ENCODE measurements at places on chromosomes 4 and X.

GRCh38 chr4:87530868-87531267, 1.7 kb upstream of the SPARCL1 start:
- no peak for DNase-seq

DNA sequence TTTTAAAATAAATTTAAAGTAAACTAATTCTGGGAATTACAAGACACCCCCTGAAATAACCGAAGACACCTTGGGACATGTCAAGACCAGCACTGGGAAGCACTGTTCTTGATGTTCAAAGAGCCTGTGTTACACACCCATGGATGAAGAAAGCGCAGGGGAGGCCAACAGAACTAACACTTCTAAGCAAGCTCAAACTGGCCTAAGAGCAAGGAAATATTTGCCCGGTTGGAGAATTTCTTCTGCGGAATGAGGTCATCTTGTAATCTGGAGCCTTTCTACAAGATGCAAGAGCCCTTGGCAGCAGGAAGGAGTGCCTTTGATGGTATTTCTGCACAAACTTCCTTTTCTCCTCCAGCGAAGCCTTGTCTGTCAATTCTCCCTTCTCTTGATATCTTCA, 9.3 kb upstream of the EFHC2 start:
- DNase-seq: no peak

- no peak for DNase-seq
Observed at GRCh38 chrX:17403972-17404371, 29.0 kb downstream of the NHS start.

DNA sequence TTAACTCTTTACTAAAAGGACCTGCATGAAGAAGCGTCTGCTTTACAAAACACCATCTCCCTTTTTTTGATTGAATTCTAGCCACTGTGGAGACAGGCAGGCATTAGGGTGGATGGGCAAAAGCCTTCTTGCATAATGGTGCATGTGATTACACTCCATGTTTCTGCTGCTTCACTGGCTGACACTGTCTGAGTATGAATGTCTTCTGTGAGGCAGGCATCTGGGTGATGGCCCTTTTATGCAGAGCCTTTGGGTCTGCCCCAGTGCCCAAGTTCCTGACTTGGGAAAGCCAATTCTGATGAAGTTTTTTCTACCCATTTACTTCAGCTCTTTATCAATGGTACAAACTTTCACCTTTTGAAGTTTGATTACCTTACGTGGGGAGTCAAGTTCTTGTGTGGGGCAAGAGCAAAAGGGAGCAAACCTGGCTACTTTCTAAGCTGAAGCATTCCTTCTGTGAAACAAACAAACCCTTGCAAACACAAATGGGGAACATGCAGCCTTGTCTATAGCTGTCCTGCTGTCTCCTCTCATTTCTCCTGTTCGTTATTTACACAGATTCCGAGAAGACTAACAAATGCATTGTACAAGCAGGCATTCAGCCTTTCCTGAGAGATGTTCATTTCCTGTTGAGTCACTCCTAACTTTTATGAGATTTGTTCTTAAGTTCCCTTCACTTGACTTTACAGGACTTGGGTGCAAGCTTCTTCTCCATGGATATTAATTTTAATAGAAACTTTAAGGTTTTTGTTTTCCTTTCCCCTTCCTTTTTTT, 301.9 kb downstream of the TLL1 start:
- DNase-seq: no peak

DNA sequence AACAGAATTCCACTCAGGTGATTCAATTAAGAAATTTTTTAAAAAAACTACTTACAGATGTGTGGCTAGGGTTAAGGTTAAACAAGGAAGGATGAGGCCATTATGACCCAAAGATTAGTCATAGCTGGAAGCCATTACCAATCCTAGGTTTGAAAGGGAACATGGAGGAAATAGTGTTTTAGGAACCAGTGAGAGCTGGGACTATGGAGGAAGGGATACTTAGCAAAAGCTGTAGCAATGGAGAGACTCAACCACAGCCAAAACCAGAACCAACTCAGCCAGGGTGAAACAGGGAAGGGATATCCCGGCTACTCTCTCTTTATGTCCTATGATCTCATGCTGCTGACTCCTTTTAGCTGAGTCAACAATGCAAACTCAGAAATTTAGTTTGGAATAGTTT, 148.6 kb upstream of the CNKSR2 start:
- no peak for DNase-seq

- DNase-seq: no peak
Observed at GRCh38 chr4:85952972-85953650, 406.7 kb downstream of the MAPK10 start.

DNA sequence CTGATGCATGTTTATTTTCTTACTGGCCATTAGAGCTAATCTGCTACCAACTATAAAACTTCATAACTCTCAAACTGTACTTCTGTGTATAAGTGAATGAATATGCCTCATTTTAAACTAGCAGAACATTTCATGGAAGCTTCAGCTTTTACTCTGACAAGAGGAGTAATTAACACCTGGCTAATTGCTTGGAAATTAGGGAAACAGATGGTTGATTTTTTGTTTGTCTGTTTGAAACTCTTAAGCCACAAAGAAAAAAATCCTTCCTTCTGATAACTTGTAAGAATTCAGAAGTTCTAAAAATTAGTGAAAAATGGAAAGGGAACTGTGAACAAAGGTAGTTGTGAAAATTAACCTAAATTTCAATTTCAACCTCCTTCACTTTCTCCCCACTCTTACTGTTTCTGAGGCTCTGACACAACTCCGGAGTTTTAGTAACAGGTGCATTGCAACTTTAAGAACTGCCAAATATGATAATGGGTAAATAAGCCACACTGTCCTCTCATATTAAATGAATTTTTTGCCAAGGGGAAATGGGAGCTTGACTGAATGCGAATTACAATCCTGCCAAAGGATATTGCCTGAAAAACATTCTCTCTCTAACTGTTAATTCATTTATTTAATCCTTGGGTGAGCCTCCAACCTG, 1.0 kb downstream of the EGF start:
- DNase-seq: no peak

GRCh38 chrX:54452920-54453319, 12.7 kb downstream of the TSR2 start:
- DNase-seq: peak; percentile 59

GRCh38 chr4:8770518-8771257, 101.0 kb downstream of the HMX1 start:
- DNase-seq: no peak

- DNase-seq: no peak
Observed at GRCh38 chr4:8343262-8343966, 73.9 kb downstream of the HTRA3 start.

DNA sequence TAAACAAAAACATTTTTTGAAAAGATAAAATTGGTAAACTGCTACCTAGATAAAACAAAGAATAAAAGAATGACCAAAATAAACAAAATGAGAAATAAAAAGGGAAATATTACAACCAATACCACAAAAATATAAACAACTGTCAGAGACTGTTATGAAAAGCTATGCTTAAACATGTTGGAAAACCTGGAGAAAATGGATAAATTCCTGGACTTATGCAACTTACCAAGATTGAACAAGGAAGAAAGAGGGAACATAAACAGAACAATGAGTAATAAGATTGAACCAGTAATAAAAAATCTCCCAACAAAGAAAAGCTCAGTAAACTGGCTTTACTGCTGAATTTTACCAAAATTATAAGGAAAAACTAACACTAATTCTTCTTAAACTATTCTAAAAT, 518.7 kb downstream of the GRXCR1 start:
- no peak for DNase-seq

DNA sequence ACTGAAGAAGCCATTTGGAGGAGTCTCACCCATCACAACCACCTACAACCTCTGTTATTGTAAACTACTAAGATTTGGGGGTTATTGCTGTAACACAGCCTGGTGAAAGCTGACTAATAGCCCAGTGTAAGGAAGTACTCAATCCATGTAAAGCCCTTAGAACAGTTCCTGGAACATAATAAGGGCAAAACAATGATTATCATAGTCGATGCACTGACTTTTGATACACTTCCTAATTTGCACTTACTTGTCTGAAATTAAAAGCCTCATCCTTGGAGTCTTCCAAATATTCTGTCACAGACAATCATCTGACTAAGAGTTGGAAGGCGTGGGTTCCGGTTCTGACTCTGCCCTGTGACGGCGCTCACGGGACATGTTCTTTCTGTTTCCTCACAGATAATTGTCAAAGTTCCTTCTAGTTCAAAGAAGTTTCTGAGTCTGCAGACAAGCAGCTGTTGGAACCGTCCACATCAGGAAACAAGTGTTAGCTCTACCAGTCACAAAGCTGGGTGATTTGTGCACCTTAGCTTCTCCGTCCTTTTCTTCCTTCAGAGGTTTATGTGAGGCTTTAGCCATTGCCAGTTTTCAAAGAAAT, 33.4 kb upstream of the RASGEF1B start:
- DNase-seq: no peak

Measured in SHP77 (cell line).